Stimulated activated CD8-positive, alpha-beta memory T cell treated with anti-CD3 and anti-CD28 coated beads, Interleukin-15, amount 100 ng/mL, for 4 hours (primary cell): ENCODE measurements at places on chromosomes 4 and X.

DNA sequence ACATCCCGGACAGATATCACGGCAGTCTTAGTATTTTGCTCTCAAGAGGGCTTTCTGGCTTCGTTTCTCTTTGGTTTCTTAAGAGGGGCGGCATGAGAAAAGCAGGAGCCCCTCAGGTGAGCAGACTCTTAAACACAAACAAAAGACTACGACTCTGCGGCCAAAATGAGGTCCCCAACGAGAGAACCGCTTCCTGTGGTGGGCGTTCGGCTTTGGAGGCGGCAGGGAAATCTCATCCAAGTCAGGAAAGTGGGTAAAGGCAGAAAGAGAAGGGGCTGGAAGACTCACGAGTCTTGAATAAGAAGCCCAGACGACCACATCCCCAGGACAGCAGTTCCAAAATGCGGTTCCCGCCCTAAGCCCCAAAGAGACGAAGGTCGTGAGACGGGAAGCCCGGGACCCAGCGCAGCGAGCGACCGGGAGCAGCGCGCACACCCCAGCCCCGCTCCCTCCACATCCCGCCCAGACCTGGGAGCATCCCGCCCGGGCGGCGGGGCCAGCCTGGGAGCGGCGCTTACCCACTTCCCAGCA, 409 bp downstream of the UGDH start:
- no peak for DNase-seq

DNA sequence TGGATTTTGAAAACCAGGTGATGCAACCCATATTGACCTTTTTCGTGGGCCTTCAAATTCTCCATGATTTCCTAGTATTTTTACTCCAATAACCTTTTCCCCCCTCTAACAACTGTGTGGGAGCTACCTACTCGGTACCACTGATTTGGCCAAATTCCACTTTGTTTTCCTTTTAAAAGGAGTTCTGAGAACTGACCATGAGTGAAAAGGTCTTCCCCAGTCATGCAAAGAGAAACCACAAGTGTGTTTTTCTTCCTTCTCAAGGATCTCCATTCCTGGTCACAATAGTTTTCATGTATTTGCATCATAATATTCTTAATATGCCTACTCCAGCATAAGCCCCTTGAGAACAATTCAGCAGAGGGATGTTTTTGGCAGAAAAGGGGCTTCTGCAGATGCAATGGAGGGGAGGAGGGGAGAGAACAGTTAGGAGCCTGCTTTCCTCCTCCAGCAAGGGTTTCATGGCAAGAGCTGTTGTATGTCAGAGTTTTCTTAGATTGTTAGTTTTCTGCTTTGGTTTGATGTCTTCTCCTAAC, 195.3 kb upstream of the ANXA3 start:
- DNase-seq = no peak

DNA sequence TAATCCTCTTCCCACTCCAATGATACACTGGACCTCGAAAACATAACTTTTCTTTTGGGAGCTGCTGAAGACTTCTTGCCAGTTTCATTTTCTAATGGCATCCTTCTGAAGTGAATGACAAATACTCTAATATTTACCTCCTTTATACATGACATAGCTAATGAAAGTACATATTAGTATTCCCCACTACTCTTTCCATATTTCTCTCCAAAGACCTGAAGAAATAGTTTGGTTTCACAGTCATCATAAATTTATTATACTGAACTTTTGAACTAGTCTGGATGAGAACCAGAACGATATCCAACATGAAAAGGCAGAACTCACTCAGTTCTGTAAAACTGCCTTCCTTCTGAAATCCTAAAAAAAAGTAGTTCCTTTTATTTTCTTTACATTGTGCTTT, 139.1 kb downstream of the GPC3 start:
- DNase-seq = no peak

DNA sequence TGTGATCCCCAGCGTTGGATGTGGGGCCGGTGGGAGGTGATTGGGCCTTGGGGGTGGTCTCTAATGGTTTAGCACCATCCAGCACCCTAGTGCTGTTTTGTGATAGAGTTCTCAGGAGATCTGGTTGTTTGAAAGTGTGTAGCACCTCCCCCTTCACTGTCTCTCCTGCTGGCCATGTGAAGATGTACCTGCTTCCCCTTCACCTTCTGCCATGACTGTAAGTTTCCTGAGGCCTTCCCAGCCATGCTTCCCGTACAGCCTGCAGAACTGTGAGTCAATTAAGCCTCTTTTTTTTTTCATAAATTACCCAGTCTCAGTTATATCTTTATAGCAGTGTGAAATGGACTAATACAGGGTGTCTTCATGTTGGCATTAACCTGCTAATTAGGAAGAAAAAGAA, 19.3 kb upstream of the TBC1D14 start:
- no peak for DNase-seq

- no peak for DNase-seq
Observed at GRCh38 chrX:3545901-3546300, 167.5 kb downstream of the PRKX start.

GRCh38 chr4:87019246-87019791, 84.5 kb downstream of the AFF1 start:
- DNase-seq = no peak

- DNase-seq = no peak
Observed at GRCh38 chr4:151922306-151922705, 161.5 kb upstream of the GATB start.

DNA sequence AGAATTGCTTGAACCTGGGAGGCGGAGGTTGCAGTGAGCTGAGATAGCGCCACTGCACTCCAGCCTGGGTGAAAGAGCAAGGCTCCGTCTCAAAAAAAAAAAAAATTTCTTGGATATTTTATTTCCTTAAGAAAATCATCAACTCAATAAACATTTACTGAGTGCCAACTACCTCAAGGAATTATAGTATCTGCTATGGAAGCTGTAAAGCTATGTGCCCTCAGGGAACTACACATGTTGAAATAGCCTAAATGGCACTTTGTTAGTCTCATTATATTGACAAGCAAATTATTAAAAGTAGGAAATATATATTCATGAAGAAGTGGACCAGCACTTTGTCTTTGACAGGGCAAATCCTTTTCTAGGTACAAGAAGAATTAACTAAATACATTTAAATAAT, 40.8 kb downstream of the ELOVL6 start:
- DNase-seq = no peak

GRCh38 chrX:13485167-13485566, 84.2 kb upstream of the EGFL6 start:
- DNase-seq = no peak

DNA sequence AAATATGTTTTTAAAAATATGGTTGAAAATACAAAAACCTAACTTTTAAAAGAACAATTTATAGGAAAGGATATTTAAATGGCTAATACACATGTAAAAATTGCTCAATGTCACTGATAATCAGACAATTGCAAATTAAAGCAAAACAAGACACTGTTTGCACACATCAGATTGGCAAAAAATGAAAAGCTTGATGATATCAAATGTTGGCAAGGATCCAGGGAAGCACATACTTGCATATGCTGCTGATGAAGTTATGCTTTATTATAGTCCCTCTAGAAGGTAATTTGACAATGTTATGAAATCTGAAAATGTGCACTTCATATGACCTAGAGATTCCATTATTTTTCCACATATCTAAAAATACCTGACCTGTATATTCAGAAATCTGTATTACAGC, 45.7 kb upstream of the EPGN start:
- DNase-seq = no peak

- no peak for DNase-seq
Observed at GRCh38 chrX:476724-477075, 90.0 kb upstream of the PPP2R3B start.

- no peak for DNase-seq
Observed at GRCh38 chr4:156971676-156972378, at the start of gene PDGFC. PDGFC (minus strand) TSS chr4:156971799; CDS start chr4:156970903, 896 bp downstream.

DNA sequence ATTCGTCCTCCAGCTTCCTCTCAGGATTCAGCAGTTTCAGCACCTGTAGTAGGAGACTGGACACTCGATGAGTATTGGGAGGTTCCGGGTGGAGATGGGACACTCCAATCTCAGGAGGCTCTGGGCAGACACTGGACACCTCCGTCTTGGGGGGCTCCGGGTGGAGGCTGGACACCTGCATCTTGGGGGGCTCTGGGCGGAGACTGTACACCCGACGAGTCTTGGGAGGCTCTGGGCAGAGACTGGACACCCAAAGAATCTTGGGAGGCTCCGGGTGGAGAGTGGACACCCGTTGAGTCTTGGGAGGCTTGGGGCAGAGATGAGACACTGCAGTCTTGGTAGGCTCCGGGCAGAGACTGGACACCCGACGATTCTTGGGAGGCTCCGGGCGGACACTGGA, 28.7 kb upstream of the LANCL3 start:
- DNase-seq = no peak

DNA sequence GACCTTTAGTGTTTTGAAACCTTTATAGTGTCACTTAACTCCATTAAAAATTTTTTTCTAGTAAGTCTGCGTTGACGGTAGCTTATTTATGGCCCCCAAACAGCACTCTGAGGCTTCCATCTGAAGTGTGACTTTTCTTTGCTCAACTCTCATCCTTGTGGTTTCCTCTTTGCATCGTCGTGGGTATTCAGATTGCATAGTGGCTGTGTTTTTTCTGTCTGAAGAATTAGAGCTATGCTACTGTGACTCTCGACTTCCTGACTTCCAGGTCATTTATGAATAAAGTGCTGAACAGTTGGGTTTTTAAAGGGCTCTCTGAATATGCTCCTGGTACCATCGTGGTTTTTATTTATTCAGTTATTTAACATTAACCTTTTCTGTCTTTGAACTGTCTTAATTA, 44.9 kb downstream of the JADE1 start:
- DNase-seq = no peak

- no peak for DNase-seq
Observed at GRCh38 chrX:123331859-123332258, 147.8 kb downstream of the GRIA3 start.

DNA sequence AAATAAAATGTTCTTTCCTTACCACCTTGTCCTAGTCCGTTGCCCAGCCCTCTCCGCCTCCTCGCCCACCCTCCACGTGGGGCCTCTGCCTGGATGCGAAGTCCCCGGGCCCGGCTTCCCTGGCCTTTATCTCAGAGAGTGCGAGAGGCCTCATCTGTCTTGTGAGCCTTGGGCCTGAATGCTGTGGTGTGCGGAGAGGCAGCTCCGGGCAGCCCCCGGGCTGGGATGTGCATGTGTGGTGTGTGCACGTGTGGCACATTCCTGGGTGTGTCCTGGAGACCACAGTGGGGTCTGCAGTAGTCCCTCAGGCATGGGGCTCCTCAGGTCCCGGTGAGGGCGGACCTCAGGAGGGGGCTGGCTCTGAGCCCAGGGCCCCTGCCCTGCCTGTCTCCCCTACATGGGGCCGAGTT, 31.4 kb downstream of the DOK7 start:
- DNase-seq = no peak

GRCh38 chr4:15021946-15022345, 19.7 kb downstream of the CPEB2 start:
- DNase-seq = no peak

GRCh38 chrX:155127465-155127864, 56.2 kb downstream of the BRCC3 start:
- DNase-seq = no peak

GRCh38 chrX:95063554-95063953, 1389.5 kb downstream of the FAM133A start:
- DNase-seq = no peak

DNA sequence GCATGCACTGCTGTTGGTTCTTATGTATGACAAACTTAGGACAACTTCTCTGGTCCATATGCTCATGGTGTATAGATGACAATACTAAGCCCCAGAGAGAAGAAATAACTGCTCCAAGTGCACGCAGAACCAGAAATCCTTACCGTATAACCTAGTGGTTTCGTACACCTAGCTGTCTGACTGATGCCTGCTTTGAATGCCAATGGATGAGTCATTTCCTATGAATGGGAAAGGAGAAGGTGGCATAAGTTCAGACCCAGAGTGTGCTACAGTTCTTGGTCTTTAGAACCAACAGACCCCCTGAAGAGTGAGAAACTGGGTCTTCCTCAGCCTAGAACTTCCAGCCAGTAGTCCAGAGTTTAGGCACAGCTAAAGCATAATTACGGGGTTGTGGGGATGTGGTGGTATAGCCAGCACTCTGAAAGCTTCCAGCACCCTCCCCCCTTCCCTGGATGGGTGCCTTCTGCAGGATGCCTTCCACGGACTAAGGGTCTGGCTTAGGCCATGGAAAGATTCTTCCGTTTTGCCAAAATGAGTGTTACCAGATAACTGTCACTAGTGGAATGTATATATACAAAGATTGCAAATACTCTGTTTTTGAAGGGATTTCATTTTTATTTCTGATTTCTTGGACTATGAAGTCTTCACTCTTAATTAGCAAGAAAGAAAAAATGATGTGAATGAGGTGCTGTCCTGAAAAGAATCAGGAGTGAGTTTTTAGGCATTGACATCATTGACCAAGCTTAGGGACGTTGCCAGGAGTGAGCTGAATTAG, 84.6 kb upstream of the PACRGL start:
- no peak for DNase-seq
